Activated naive CD4-positive, alpha-beta T cell treated with anti-CD3 and anti-CD28 coated beads, Interleukin-2, amount 50 U/mL, for 72 hours (primary cell): ENCODE measurements at places on chromosomes 2 and 18. TPM values are rescaled to one million over a fixed set of nuclear protein-coding genes. Genes with fewer than 3 reads are reported as not detected.
A peak's percentile ranks its signal among the peaks of the same experiment; 100 is the strongest.

Gene REEP1
- total RNA-seq = 0.45 TPM

Gene CNGA3
- total RNA-seq = not detected

Gene SETBP1
- total RNA-seq = 2.7 TPM

DNA sequence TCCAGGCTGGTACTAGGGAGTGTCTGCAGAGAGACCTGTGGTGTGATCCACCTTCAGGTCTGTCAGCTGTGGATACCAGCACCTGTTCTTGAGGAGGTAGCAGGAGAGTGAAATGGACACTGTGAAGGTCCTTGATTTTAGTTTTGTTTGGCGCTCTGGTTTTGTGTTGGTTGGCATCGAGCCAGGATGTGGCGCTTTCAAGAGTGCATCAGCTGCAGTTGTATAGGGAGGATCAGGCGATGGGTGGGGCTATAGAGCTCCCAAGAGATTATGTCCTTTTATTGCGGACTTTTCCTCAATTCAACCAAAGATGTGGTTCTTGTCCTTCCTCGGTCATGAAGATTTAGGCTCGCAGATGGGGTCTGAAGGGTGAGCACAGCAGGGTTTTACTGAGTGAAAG lies 37.5 kb downstream of the SLC39A10 start:
- DNase-seq = no peak

DNA sequence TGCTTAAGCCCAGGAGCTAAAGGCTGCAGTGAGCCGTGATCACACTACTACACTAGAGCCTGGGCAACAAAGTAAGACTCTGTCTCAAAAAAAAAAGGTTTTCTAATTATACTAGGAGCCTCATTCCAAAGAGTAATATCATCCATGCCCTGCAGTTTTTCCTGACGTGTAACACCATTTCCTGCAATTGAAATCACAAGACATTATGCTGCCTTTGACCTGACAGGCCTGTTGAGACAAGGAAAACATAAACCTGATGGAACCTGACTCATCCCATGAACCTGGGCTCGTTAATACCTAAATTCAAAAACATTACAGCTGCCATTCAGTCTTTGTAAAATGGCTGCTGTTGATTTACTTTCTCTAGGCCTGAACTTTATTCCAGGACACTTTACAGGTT lies 58.7 kb upstream of the PEX13 start:
- DNase-seq = no peak

DNA sequence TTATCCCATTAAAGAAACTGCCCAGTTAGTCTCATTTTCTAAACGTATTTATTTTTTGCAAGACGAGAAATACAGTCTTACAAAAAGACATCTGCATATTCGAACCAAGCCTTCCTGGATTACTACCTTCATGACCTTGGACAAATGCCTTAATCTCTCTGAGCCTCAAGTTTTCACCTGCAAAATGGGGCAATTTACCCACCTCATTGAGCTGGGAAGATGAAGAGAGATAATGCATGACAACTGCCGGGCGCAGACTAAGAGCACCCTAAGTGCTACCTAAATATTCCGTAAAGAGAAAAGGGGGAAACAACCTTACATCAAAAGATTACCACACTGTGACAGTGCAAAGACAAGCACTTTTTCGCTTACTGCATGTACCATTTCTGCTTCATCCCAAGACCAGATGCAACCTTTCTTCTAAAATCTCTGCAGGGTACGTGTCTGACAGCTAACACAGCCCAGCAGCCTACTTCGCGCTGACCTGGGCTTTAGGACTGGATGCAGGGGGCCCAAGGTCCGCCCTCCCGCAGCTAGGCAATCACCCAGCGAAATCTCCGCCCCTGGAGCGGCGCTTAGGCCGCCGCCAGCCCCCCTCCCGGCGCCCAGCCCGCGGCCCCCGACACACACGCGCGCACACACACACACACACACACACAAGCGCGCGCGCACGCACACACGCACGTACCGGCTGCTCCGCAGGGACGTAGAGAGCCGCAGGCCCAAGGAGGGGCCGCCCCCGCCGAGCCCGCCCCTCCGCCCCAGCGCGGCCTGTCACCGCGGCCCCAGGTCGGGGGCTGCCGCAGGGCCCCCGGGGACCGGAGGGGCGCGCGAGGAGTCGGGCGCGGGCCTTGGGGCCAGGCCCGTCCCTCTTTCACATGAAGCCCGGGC lies 766 bp downstream of the MAP3K2 start:
- peak; percentile 72 for DNase-seq
